Caco-2 (cell line): ENCODE measurements at places on chromosomes 7 and 10. TPM values are rescaled to one million over a fixed set of nuclear protein-coding genes. Genes with fewer than 3 reads are reported as not detected.
A peak's percentile ranks its signal among the peaks of the same experiment; 100 is the strongest.

DNA sequence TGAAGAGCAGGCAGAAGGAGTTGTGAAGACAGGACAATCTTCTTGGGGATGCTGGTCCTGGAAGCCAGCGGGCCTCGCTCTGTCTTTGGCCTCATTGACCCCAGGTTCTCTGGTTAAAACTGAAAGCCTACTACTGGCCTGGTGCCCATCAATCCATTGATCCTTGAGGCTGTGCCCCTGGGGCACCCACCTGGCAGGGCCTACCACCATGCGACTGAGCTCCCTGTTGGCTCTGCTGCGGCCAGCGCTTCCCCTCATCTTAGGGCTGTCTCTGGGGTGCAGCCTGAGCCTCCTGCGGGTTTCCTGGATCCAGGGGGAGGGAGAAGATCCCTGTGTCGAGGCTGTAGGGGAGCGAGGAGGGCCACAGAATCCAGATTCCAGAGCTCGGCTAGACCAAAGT is 1.5 kb downstream of the CHPF2 start:
- peak overlapping the region; percentile 93 for H3K4me3 ChIP-seq
- H3K4me1 ChIP-seq = peaks cover 9% of the 10 kb centered on the region
- peaks cover 2% of the 10 kb centered on the region; the same call in 1 of the 2 replicates for H3K36me3 ChIP-seq
- H3K27me3 ChIP-seq = no peaks in the 10 kb centered on the region

DNA sequence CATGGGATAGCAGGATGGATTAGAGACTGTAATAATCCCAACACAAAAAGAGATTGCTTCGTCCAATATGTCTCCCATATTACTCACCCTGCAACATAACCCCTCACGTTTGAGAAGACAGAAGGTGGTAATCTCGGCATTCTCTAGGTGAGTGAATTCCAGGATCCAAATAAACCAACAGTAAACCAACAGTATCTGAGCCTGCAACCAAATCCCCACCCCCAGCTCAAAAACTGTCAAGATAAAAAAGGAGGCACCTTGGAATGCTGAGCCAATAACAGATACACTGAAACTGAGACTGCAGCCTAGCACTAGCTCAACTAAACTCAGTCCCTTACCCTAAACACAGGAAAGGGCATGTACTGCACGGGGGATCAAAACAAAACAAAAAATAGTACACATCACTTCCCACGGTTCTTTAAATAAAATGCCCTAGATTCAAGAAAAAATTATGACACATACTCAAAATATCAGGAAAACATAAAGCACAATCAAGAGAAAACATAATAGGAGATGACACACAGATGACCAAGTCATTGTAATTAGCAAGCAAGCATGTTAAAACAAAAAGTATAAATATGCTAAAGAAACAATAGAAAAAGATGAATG is 28.0 kb downstream of the IPMK start:
- H3K4me3 ChIP-seq = no peak overlapping the region
- H3K27ac ChIP-seq = peak overlapping the region; percentile 32
- peak; percentile 57 for DNase-seq
- peaks cover 36% of the 10 kb centered on the region for H3K4me1 ChIP-seq

DNA sequence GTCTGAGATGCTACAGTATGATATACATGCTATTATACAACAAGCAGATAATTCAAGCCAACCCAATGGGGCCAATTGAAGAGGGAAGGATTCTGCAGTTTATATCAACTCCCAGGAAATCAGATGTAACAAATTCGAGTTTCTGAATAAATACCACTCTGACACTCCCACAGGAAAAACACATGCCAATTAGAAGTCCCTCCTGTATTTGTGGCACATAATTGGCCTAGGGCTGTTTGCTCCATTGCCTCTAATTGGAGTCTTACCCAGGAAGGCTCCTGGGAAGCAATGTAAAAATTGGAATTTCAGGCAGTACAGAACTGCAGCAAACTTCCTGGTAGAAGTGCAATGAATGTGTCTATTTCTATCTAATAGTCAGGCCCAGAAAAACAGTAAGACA is 4.7 kb downstream of the PPA1 start:
- H3K36me3 ChIP-seq = peaks cover 2% of the 10 kb centered on the region; the same call in 1 of the 2 replicates
- no peak for DNase-seq
- peaks cover 16% of the 10 kb centered on the region for H3K4me1 ChIP-seq
- no peak overlapping the region for H3K27ac ChIP-seq
- no peak overlapping the region for H3K4me3 ChIP-seq

DNA sequence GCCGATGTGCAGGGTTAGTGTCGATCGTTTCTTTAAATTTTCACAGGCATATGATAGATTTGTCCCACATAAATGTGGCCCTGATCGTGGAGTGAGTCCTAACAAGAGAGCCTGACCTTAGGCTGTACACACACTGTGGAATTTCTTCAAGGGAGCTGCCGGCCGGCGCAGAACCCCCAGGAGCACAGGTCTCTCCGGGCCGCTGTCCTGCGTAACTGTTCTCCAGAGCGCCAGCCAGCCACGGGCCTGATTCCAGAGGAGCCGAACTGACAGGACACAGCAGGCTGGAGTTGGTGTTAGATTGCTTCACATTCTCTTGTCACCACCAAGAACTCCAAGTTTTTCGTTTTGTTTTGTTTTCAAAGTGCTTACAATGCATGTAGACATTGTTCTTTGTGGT is 37.3 kb downstream of the SHH start:
- peaks cover 3% of the 10 kb centered on the region for H3K36me3 ChIP-seq
- DNase-seq = no peak
- H3K27ac ChIP-seq = no peak overlapping the region
- peaks cover 20% of the 10 kb centered on the region for H3K4me1 ChIP-seq
- no peaks in the 10 kb centered on the region for H3K27me3 ChIP-seq

- no peaks in the 10 kb centered on the region for H3K4me1 ChIP-seq
- H3K36me3 ChIP-seq = no peaks in the 10 kb centered on the region
- DNase-seq = no peak
- H3K27ac ChIP-seq = no peak overlapping the region
Observed at GRCh38 chr7:29177963-29178600, 16.5 kb upstream of the CHN2 start.

- H3K4me1 ChIP-seq = no peaks in the 10 kb centered on the region
- H3K4me3 ChIP-seq = no peak overlapping the region
Observed at GRCh38 chr10:30868611-30869010, 163.1 kb downstream of the ZNF438 start.

- no peak overlapping the region for H3K4me3 ChIP-seq
- H3K4me1 ChIP-seq = no peaks in the 10 kb centered on the region
- no peak overlapping the region for H3K27ac ChIP-seq
- H3K36me3 ChIP-seq = no peaks in the 10 kb centered on the region
- no peak for DNase-seq
- no peaks in the 10 kb centered on the region for H3K27me3 ChIP-seq
Observed at GRCh38 chr7:27324246-27324645, 81.6 kb downstream of the EVX1 start.

GRCh38 chr10:13502380-13502779 is 26.4 kb downstream of the BEND7 start:
- no peak for DNase-seq
- no peaks in the 10 kb centered on the region for H3K36me3 ChIP-seq
- H3K4me3 ChIP-seq = no peak overlapping the region
- no peaks in the 10 kb centered on the region; the same call in 1 of the 2 replicates for H3K4me1 ChIP-seq

GRCh38 chr7:18900803-18901202 is 216.6 kb downstream of the TWIST1 start:
- no peak for DNase-seq
- H3K27ac ChIP-seq = no peak overlapping the region
- no peaks in the 10 kb centered on the region for H3K36me3 ChIP-seq

DNA sequence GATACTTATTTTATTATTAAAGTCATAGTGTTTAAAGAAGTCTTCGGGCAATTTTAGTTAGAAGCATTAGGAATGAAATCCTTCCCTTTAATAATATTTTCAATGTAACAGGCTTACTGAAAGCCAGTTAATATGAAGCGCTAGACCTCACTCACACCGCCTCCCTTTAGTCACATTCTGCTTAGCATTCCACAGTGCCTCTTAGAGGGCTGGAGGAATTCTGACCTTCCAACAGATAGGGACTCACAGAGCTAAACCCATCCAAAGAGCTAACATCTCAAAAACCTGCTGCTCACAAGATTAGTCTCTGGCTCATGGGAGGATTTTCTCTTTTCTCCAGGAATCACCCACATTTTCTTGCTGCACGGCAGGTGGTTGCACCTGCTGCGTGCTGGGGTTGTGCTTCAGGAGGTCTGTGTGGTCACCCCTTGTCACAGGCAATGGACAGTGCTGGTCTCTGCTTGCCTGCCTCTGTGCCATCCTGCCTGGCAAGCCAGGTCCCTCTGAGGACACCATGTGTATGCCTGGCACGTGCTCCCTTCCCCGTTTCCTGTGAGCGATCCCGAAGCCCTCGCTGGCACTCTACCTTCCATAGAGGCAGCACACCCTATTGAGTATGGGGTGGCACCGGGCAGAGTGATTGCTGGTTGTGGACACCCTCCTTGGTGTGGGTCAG is 91.8 kb downstream of the KLF6 start:
- no peaks in the 10 kb centered on the region for H3K27me3 ChIP-seq
- no peak overlapping the region for H3K4me3 ChIP-seq
- no peak for DNase-seq
- peaks cover 25% of the 10 kb centered on the region for H3K4me1 ChIP-seq

DNA sequence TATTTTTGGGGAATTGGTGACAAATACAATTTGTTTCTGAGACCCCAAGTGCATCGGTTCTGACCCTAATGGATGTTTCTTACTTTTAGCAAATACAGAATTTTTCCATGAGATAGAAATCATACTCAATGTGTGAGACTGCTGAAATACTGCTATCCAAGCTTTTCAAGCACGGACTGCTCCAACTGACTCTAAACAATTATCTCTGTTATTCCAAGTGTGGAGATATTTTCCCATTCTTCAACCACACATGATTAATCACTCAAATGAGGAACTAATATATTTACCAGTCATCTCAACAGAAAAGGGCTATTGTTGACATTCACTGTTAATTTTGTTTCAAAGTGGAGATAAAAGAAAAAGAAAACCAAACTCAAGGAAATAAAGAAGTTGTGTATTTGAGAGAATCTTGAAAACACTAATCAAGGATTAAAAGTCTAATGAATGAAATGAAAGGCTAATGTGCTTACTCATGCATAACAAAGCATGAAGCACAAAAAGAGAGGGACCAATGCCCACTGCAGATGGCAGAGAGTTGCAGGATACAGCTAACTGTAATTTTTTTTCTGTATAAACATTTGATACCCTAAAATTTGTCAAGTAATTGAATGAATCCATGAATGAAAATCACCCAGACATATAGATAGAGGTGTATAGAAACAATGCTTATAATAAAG is 423.6 kb downstream of the DGKB start:
- no peak for DNase-seq
- H3K27me3 ChIP-seq = no peaks in the 10 kb centered on the region
- no peak overlapping the region for H3K27ac ChIP-seq
- H3K4me3 ChIP-seq = no peak overlapping the region
- no peaks in the 10 kb centered on the region for H3K36me3 ChIP-seq

GRCh38 chr10:97149079-97149531 is 36.7 kb downstream of the SLIT1 start:
- no peak overlapping the region for H3K4me3 ChIP-seq
- no peak for DNase-seq
- H3K27me3 ChIP-seq = no peaks in the 10 kb centered on the region

DNA sequence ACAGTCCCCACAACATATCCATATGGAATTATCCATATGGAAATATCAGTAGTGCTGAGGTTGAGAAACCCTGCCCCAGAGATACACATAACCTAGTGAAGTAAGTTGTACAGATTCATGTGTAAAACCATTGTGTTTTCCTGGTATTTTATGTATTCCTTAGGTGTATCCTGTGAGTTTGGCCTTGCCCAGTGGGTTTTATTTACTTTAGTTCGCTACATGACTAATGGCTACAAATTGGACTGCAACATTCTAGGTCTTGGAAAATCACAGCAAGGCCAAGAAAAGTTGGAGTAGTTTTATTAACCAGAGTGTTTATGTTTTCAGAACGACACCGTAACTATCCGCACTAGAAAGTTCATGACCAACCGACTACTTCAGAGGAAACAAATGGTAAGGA is 1.4 kb downstream of the RPS24 start:
- H3K27me3 ChIP-seq = no peaks in the 10 kb centered on the region
- peaks cover 12% of the 10 kb centered on the region for H3K36me3 ChIP-seq
- H3K27ac ChIP-seq = peak overlapping the region; percentile 91
- DNase-seq = no peak

DNA sequence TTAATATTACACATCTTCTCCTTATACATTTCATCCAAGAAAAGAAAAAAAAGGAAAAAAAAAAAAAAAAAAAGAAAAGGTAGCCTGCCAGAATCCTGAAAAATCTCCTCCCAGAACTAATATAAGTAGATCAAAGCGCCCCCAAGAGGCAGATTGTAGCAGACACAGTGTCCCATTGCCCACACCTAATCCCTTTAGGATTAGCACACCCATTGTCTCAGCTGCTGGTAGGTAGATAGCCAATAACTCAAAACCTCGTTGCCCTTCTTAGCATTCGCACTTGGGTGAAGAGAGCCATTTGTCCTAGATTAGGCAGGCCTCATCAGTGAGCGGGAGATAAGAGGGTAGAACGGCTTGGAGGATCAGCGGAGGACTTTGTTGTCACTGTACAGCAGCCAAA is 100.2 kb upstream of the SORCS1 start:
- no peaks in the 10 kb centered on the region for H3K36me3 ChIP-seq
- DNase-seq = no peak
- no peak overlapping the region for H3K27ac ChIP-seq
- H3K4me1 ChIP-seq = no peaks in the 10 kb centered on the region

DNA sequence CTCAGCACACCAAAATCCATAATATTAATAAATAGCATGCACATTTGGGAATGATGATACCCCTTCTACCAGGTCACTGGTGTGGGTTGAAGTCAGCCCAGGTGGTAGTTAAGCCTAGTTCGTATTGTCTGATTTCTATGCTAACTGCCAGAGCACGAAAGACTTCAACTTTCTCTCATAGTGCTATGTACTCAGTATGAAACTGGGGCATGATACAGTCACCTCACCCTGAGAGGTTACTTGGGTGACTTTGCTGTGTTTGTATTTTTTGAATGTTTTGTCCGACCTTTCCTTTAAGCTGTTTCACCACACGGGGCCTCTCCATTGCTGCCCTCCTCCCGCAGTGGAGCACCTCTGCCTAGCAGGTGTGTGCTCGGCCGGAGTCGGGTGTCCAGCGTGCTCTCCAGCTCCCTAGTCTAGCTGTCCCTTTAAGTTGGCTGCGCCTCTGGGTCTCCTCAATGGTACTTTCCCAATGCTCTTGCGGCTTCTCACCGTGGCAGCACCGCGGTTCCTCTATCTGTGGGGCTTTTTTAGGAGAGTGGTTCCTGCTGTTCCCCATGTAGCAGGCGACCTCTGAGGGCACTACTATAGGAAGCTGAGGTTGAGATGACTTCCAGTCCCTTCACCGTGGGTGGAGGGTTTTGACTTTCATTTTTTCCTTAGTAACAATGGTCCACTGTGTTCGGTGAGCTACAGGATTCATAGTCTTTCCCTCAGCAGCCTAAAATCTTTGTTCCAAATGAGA is 524.0 kb upstream of the PFKP start:
- no peak for DNase-seq
- no peak overlapping the region for H3K27ac ChIP-seq
- H3K4me3 ChIP-seq = no peak overlapping the region
- H3K27me3 ChIP-seq = no peaks in the 10 kb centered on the region
- no peaks in the 10 kb centered on the region for H3K4me1 ChIP-seq
- H3K36me3 ChIP-seq = no peaks in the 10 kb centered on the region

The FAM180A gene
- not detected in 2 replicates for total RNA-seq

The CLCN1 gene
- total RNA-seq = 1.8 and 1.9 TPM in 2 replicates

The NODAL gene
- total RNA-seq = 0.59 and 1.3 TPM in 2 replicates

The ADAM12 gene
- total RNA-seq = not detected in 2 replicates

The PNLIPRP3 gene
- total RNA-seq = not detected in 2 replicates

The ADCY1 gene
- 2.9 and 3.6 TPM in 2 replicates for total RNA-seq

The TMEM139 gene
- total RNA-seq = 19.1 and 26.2 TPM in 2 replicates

The CRTAC1 gene
- not detected in 2 replicates for total RNA-seq

The ACHE gene
- total RNA-seq = 16.5 and 19.0 TPM in 2 replicates
